ENCODE measurements at places on chromosomes 12 and 14. TPM values are rescaled to one million over a fixed set of nuclear protein-coding genes. Genes with fewer than 3 reads are reported as not detected.

- DNase-seq = no peak
Measured at GRCh38 chr12:28905220-28905955, 243.7 kb upstream of the FAR2 start.

- DNase-seq = no peak
Measured at GRCh38 chr14:93318927-93319326, 13.9 kb downstream of the BTBD7 start.

DNA sequence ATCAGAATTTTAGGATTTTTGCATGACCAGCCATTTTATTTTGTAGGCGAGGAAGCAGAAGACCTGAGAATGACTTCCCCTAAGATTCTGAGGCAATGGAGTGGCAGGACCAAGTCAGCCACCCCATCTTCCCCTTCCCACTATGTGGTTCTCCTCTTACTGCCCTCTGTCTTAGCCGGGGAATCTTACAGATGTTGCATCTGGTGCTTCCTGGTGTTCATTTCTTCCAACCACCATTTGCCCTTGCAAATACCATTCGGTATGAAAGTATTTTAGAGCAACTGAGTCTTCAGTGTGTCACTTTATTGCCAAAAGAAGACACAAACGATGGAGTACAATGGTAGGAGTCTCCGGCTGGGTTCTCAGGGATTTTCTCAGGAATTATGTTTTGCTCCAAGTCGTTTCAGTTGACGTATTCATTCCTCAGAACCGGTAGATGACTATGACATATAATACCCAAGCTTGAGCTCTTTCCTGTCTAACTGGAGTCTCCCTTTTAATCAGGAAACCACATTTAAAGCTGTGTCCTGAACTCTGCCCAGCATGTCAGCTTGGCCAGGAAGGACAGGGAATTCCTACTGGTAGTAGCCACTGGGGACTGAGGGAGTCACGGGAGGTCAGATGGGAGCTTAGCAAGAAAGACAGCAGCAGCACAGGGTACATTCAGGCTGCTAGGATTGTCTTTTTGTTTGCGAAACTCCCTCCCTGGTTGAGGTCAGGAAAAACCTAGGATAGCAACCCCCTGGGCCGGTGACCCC is 87.0 kb downstream of the SAMD4A start:
- DNase-seq = no peak

ACSM4 gene
- not detected for total RNA-seq

MRPL42 gene
- 51.9 TPM for total RNA-seq

GRCh38 chr14:53022593-53022992 is 71.7 kb upstream of the FERMT2 start:
- no peak for DNase-seq

GRCh38 chr12:3770891-3771290 is 18.0 kb upstream of the CRACR2A start:
- DNase-seq = no peak

DNA sequence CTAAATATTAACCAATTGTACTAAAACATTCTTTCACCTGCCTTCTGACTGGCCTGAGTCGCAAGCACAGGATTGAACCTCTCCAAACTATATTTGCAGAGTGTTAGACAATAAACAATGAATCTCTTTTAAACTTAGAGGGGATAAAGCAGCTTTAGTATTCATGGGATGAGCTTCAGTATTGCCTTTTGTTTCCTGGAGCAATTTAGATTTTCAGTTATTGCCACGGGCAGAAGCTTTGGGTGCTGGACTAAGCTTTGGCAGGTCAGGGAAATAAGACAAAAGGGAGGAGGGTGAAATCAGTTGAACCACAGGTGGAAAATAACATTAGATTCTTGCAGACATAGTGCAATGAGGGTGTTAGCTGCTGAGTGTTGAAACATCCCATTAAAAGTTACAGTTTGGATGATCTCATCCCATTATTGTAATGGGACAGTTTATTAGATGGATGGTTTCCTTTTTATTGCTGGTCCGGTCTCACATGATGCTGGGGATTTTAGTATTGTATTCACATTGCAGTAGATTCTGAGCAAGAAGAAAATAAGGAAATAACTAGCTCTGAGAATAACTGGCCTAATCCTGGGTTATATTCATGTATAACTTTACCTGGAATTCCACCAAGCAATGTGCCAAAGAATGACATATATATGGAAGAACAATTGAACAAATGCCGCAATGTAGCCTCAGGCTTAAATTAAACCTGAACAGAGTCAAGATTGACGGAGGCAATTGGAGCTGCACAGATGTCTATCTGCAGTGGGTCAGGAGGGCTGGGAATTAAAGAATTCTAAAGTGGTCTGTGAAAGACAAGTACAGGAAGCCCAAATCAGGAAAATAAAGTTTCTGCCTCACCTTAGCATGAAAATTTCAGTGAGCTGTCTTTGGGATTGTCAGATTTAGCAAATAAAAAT is 1092.8 kb upstream of the SEL1L start:
- no peak for DNase-seq

DNA sequence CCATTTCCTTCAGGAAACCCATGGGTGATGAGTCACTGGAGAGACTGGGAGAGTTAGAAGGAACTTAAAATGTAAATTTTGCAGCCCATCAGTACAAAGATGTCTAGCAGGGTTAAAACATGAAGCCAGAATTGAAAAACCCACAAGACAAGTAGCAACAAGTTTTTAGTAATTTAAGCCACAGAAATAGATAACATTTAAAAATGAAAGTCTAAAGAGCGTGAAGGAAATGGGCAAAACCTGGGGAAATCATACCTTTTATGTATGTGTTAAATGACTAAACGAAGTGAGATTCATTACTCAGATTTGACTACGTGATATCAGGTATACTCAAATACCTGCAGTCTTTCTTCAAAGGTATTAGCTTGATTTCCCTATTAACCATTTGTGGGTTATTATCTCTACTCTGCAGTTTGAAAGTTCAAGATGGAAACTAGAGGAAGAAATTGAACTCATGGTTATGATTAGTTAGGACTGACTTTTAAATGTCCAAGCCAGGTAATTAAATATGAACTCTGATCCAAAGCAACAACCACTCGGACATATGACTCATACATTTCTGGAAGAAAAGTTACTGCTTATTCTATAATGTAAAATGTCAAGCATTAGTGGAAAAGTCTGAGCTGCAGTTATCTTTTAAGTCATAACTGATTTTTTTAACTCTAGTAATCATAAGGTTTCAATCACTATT is 84.1 kb downstream of the ITPR2 start:
- DNase-seq = no peak

GRCh38 chr14:105745433-105746123 is 219.2 kb downstream of the TMEM121 start:
- DNase-seq = no peak

IFNG-AS1 gene
- total RNA-seq = not detected

CMA1 gene
- 0.29 TPM for total RNA-seq

GRCh38 chr14:86673523-86673969 is 1143.6 kb downstream of the FLRT2 start:
- DNase-seq = peak; percentile 34

PTGER2 gene
- total RNA-seq = 3.9 TPM

- DNase-seq = no peak
Measured at GRCh38 chr14:96627811-96628775, 125.9 kb downstream of the PAPOLA start.

DNA sequence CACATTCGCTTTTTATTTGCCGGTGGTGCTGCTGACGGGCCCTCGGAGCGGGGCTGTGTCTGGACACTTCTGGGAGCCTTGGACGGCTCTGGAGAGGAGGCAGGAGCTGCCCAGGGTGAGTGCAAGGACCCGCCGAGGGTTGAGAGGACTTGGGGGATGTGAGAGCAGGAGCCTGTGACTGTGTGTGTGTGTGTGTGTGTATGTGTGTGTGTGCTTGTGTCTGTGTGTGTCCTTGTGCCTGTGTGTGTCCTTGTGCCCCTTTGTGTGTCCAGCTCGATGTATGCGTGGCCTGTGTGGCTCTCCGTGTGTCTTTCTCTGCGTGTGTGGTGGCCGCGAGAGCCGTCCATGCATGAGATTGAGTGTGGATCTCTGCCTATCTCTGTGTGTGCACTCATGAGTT is 179.6 kb upstream of the MYL2 start:
- DNase-seq = no peak

GRCh38 chr14:72515779-72516770 is 377.8 kb downstream of the DPF3 start:
- DNase-seq = no peak

DNA sequence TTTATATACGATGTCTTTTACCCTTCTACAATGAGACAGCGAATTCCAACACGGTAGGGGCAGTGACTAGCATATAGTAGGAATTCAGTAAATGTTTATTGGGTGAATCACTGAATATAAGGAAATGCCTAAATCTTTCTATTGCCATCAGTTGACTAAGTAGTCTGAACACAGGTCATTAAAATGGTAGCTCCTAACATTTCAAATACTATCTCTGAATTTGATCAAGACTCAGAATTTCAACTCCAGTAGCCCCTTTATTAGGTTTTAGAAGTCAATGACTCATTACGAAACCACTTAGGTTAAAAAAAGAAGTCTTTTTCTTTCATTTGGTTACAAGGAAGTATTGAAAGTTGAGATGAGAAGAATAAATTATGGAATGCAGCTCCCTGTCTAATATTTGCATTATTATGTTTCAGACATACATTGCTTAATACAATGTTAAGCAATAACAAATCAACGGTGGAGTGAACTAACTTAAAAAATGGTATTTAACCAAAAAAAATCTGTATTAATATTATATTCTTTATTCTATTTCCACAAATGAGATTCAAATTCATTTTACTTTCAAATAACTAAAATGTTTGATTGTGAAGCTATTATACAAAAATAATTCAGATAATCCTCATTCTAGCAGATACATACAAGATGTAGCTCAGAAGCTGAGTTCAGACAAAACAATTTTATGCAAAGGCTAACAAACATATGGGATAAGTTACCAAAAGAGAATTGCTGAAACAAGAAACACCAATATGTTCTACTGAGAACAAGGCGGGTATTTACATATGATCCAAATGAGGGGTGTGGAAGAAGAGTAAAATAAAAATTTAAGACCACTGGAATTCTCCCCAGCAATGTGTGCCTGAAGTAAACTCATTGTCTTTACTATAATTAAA is 302.7 kb downstream of the CEP128 start:
- DNase-seq = no peak

DNA sequence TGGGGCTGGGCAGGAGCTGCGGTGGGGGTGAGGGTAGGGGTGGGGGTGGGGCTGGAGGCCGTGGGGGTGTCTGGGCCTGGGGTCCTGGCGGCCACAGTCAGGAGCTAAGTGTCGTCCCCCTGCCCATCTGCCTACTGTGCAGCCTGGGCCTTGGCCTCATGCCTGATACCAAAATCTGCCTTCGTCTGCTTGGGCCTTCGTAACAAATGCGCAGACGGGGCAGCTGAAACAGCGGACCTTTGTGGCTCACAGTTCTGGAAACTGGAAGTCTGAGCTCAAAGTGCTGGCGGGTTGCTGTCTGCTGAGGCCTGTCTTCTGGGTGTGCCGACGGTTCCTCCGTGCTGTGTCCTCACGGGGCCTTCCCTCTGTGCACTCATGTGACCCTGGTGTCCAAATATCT is 61.7 kb downstream of the KIF26A start:
- DNase-seq = no peak

KRT72 gene
- not detected for total RNA-seq

GRCh38 chr14:59215322-59215721 is 26.9 kb downstream of the DAAM1 start:
- peak; percentile 59 for DNase-seq

- DNase-seq = no peak
Measured at GRCh38 chr12:1517007-1517406, 77.4 kb downstream of the FBXL14 start.
